ENCODE measurements at places on chromosomes 3 and 15.

DNA sequence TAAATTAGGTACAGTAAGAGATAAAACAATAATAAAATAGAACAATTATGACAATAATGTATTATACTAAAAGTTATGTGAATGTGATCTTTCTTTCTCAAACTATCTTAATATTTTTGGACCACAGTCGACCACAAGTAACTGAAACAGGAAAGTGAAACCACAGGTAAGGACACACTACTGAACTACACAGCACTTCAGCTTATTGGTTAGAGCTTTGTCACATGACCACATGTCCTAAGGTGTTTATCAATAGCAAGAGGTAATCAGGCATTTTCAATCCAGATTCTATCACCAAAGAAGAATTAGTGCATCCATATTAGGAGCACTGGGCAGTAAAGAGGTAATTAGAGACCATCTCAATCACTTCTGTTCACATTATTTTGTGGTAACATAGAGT is 392.8 kb downstream of the RSL24D1 start:
- DNase-seq: no peak

- DNase-seq: no peak
Measured at GRCh38 chr3:66395635-66396034, 105.2 kb downstream of the LRIG1 start.

DNA sequence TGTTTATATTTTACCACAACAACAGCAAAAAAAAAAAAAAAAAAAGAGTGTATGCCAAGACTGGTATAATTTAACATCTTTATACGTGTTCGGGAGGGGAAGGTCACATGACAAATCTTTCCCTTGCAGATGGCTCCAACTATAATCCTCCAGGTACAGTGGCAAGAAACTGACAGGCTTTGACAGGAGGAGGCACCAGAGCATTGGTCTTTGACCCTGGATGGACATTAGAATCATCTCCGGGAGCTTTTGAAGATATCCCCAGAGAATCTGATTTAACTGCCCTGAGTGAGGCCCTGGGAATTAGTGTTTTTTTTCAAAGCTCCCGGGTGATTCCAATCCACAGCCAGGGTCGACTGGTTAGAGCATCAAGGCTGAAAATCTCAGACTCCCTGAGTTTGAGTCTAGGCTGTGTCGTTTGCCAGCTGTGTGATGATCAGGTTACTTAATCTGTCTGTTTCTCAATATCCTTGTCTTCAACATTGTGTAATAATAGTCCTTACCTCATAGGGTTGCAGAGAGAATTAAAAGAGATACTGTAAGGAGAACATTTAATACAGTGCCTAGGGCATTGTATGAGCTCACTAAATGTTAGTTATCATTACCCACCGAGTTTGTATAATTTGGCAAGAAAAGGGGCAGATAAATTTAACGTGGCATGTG is 8.9 kb upstream of the SEMA5B start:
- no peak for DNase-seq

DNA sequence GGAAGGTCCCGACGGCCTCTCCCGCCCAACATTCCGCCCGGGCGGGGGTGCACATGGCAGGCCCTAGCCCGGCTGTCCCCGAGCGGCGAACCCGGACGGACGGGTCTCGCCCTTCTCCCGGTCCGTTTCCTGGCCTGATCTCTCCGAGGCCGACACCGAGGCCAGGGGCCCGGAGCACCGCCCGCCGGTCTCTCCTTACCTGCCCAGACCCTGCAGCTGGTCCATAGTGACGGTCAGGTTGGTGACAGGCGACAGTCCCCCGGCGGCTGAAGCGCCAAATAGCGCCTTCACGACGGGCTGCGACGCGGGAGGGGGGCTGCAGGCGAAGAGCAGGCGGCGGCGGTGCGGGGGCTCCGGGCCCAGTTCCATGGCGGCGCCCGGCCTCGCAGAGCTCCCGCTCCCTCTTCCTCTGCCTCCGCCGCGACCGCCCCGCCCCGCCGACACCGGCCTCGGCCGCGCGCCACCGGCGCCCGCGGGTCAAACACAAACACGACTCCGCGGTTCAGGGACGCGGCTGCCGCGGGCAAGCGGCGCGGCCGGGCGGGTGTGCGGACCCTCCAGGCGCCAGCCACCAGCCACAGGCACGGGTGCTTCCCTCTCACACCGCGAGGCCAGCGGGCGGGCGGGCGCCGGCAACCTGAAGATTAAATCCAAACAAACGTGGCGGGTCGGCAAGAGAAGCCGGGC is 495 bp downstream of the CDC25A start:
- no peak for DNase-seq

- no peak for DNase-seq
Measured at GRCh38 chr15:77582763-77583162, 49.9 kb downstream of the LINGO1 start.

DNA sequence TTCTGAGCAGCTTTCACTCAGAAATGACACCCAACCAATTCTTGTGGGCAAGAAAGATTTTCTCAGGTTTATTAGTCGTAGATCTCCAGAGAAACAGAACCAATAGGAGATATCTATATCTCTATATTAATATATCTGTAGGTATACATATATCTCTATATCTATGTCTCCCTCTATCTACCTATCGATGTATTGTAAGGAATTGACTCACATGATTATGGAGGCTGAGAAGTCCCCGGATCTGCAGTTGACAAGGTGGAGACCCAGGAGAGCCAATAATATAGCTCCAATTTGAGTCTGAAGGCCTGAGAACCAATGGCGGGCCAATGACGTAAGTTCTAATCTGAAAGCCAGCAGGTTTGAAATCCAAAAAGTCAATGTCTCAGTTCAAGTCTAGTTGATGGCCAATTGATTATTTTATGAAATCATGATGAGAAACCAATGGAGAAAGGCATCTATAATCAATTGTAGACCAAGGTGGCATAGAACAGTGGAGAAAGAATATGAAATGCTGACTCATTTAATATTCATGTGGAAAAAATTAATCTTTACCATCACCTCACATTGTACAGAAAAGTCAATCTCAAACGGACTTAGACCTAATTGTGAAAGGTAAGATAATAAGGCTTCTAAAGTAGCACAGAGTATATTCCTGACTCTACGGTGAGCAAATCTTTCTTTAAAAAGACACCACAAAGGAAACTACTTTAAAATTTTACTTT is 65.6 kb upstream of the CHRNA7 start:
- no peak for DNase-seq

GRCh38 chr3:38536671-38537070 is 40.5 kb downstream of the EXOG start:
- DNase-seq: no peak
